SJSA1 (cell line): ENCODE measurements at places on chromosomes 5 and 9. TPM values are rescaled to one million over a fixed set of nuclear protein-coding genes. Genes with fewer than 3 reads are reported as not detected.

DNA sequence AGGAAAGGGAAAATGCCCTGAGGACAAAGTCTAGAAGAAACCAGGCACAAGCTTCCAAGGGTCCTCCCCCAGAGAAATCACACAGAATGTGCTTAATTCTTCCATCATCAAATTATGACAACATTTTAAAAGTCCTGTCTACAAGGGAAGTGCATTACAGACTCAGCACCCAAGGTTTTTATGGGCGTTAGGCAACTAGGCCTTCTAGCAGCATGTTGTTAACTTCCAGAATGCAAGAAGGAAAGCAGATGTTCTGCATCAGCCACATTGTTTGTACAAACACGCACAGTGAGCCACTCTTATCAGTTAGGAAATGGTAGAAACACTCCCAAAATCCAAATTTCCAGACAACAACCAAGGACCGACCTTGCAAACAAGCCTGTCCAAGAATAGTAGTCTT is 26.5 kb downstream of the SMC5 start:
- no peak for DNase-seq

DNA sequence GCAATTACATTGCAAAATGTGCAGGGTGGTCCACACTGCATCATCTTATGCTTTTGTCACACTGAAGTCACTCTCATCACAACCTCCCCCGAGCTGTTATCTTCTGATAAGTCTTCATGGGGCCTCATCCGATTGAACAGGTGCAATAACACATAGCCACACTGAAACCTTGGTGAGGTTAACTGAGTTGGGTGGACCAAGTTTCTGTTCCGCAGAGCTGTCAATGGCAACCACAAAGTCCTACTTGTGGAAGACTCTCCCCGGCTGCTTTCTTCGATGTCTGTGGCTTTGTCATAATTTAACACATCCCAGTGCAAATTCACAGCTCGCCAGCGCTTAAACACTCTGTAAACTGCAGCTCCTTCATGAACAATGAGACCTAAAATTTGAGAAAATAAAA is 112.2 kb downstream of the MARCHF11 start:
- DNase-seq = no peak

- no peak for DNase-seq
Observed at GRCh38 chr5:176690911-176691310, 43.6 kb downstream of the TSPAN17 start.

- no peak for DNase-seq
Observed at GRCh38 chr9:10366171-10366779, 246.5 kb downstream of the PTPRD start.

GRCh38 chr9:114046237-114046755 is 31.8 kb downstream of the AMBP start:
- DNase-seq = no peak

GRCh38 chr9:128124873-128125579 is 2.5 kb downstream of the PTGES2 start:
- DNase-seq = no peak

- no peak for DNase-seq
Observed at GRCh38 chr9:94600715-94601114, 7.1 kb upstream of the FBP2 start.

The FBP1 gene
- total RNA-seq = not detected in 2 replicates

The GRM6 gene
- not detected in 2 replicates for total RNA-seq

GRCh38 chr5:117160391-117160790 is 585.8 kb upstream of the SEMA6A start:
- DNase-seq = no peak

- no peak for DNase-seq
Observed at GRCh38 chr9:1125741-1126140, 75.6 kb downstream of the DMRT2 start.

- DNase-seq = no peak
Observed at GRCh38 chr5:143682246-143682905, 129.6 kb upstream of the HMHB1 start.

The PDE6A gene
- 0.05 TPM in 1 of 2 replicates, not detected in the other for total RNA-seq

The SPACA9 gene
- 1.2 and 1.8 TPM in 2 replicates for total RNA-seq
